ENCODE measurements at places on chromosomes 7 and 10.

GRCh38 chr10:416091-416515 is 273.4 kb downstream of the DIP2C start:
- no peak overlapping the region for H3K4me3 ChIP-seq
- H3K36me3 ChIP-seq, result peaks cover 8% of the 10 kb centered on the region
- H3K27ac ChIP-seq, result no peak overlapping the region
- H3K4me1 ChIP-seq, result no peaks in the 10 kb centered on the region
- no peak for DNase-seq

DNA sequence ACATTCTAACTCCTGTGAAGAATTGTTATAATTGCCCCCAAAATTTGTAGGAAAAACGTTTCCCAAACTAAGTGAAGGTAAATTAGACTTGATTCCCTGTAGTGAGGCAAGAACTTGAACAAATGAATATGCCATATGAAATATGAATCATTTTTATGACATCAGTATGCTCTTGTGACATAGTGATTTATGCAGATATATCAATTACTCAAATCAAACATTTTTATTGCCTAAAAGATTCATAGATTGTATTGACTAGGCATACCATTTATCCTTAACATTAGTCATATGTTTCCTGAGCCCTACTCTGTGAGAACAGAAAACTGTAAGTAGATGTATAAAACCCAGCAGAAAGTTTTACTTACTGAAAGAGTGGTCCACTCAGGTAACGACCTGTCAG is 245.6 kb downstream of the MALRD1 start:
- H3K27ac ChIP-seq, result no peak overlapping the region
- no peak overlapping the region for H3K4me3 ChIP-seq
- no peaks in the 10 kb centered on the region for H3K27me3 ChIP-seq
- no peak for DNase-seq
- H3K36me3 ChIP-seq, result no peaks in the 10 kb centered on the region
- H3K4me1 ChIP-seq, result no peaks in the 10 kb centered on the region

DNA sequence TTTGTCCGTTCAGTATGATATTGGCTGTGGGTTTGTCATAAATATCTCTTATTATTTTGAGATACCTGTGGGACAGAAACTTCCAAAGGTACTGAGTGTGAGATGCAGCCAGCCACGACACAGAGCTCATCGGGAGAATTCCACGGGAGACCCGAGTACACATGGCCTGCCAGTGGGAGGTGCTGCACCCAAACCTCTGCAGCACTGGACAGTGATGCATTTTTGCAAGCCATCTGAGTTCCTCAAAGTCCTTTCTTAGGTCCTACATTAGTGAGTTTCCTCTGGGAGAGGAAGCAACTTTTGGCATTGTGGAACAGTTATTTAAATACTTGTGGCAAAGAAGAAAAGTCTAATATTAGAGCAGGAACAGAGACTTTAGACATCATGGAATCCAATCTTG is 77.5 kb downstream of the ARID5B start:
- peak overlapping the region; percentile 98 for H3K27ac ChIP-seq
- H3K36me3 ChIP-seq, result peaks cover 22% of the 10 kb centered on the region
- peaks cover 67% of the 10 kb centered on the region for H3K4me1 ChIP-seq
- H3K27me3 ChIP-seq, result no peaks in the 10 kb centered on the region
- no peak for DNase-seq
- peak overlapping the region; percentile 64 for H3K4me3 ChIP-seq

- no peaks in the 10 kb centered on the region for H3K27me3 ChIP-seq
- no peak for DNase-seq
- no peak overlapping the region for H3K4me3 ChIP-seq
Measured at GRCh38 chr10:32047881-32048280, 8.3 kb downstream of the KIF5B start.

- peak; percentile 29 for DNase-seq
- no peaks in the 10 kb centered on the region for H3K36me3 ChIP-seq
- H3K27me3 ChIP-seq, result peaks cover 19% of the 10 kb centered on the region
- peak within 1 kb of the TSS; percentile 63 for H3K27ac ChIP-seq
Measured at GRCh38 chr7:101362334-101363195, at the start of gene COL26A1. TSS of gene COL26A1 (plus strand) at chr7:101362875. CDS start at chr7:101363033, 158 bp downstream.

DNA sequence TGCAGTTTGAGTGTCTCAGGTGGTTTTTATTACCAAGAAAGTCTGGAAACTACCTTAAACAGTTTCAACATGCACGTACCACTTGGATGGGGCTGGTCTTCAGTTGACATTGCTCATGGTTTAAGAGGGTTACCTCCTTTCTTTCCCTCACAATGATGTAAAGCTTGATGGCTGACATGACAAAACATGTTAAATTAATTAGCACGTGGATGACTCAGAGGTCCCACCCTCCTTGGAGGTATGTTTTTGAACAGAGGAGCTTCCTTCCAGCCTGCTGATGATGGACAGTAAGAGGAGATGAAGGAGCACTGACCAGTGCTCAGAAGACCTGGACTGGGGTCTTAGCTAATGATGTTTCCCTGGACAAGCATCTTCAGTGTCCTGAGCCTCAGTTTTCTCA is 322.3 kb upstream of the PODXL start:
- no peak overlapping the region for H3K27ac ChIP-seq
- H3K36me3 ChIP-seq, result no peaks in the 10 kb centered on the region
- peaks cover 15% of the 10 kb centered on the region for H3K27me3 ChIP-seq

- no peaks in the 10 kb centered on the region for H3K27me3 ChIP-seq
- H3K36me3 ChIP-seq, result peaks cover 21% of the 10 kb centered on the region
- DNase-seq, result no peak
Measured at GRCh38 chr7:77867537-77867865, 68.9 kb downstream of the PHTF2 start.

GRCh38 chr10:6176691-6177231 is 26.0 kb upstream of the PFKFB3 start:
- no peak overlapping the region for H3K4me3 ChIP-seq
- no peaks in the 10 kb centered on the region for H3K27me3 ChIP-seq

GRCh38 chr7:24827027-24827426 is 69.8 kb upstream of the GSDME start:
- DNase-seq, result no peak
- H3K4me3 ChIP-seq, result no peak overlapping the region

DNA sequence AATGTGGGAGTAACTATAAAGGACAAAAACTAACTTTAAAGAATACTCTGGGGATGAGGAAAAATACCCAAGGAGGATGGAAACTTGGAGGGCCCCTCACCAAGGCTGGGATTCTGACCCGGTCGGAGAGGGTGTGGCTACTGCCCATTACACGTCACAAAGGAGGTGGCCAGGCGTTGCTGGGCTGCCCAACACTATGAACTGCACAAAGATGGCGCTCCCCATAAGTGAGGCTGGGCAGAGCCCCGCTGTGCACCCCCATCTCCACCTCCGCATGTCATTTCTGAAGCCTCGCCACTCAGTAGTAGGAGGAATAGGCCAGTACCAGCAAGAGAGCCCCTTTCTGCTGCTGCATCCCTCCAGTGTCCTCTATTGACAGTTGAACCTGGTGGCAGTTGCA is 290.1 kb upstream of the ZNF32 start:
- no peaks in the 10 kb centered on the region for H3K36me3 ChIP-seq
- no peak for DNase-seq
- no peak overlapping the region for H3K4me3 ChIP-seq
- peaks cover 6% of the 10 kb centered on the region for H3K27me3 ChIP-seq
- peaks cover 8% of the 10 kb centered on the region for H3K4me1 ChIP-seq

GRCh38 chr7:4755045-4755444 is 20.4 kb upstream of the AP5Z1 start:
- H3K27ac ChIP-seq, result no peak overlapping the region
- DNase-seq, result no peak
- H3K36me3 ChIP-seq, result peaks cover 3% of the 10 kb centered on the region
- peaks cover 10% of the 10 kb centered on the region for H3K4me1 ChIP-seq
- H3K27me3 ChIP-seq, result no peaks in the 10 kb centered on the region
